Coronary artery (tissue), 2 donors: ENCODE measurements at places on chromosomes 1 and 21.
A peak's percentile ranks its signal among the peaks of the same experiment; 100 is the strongest.

- no peak for DNase-seq
These were observed 15.0 kb upstream of the H3-3A start for GRCh38 chr1:226047495-226047894.

DNA sequence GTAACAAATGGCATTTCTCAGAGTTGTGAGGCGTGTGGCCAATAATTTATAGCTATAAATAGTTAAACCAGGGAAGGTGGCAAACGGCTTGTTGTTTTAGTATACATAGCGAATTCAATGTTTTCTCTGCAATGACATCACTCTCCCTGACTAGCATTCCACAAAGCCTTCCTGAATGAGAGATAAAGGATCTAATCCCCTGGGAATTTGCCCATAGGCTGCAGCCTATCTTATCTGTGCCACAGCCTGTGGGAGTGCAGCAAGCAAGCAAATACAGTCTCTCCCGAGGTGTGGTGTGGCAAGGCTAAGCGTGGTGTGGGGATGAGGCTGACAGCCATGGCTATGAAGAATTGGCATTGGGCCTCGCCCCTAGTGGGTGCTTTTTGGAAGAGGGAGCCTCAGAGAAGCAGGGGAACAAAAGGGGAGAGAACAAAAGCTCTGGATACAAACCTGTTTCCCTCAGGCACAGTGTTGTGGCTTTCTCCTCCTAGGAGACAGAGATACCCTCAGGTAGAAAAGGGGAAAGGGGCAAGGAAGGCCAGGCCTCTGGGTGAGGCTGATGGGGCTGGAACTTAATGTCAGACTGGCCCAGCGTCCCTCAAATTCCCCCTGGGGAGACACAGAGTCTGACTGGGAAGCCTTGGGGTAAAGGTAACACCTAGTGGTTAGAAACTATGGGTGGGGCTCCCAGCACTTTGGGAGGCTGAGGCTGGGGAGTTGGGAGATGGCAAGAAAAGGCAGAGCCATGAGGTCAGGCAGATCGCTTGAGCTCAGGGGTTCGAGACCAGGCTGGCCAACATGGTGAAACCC is 8.9 kb downstream of the TAGLN2 start:
- no peak for DNase-seq

DNA sequence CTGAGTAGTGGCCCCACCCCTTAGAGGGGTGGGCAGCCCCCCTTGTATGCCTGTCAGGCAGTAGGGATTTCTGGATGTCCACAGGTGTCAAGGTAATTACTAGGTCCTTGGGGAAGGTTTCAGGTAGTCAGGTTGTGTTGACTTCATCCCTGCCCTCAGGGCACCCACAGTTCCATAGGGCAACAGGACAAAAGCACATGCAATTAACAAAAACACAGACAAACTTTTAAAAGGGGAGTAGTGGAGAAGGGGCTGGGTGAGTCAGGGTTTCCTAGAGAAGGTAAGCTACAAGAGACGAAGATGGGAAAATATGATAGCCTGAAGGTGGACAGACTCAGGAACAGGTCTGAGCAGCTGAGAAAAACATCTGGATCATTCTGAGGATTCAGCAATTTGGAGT is 14.1 kb downstream of the KRTCAP2 start:
- peak; percentile 40 for DNase-seq

- DNase-seq: no peak
These were observed 525 bp downstream of the C1QTNF12 start for GRCh38 chr1:1245817-1246576.

- no peak for DNase-seq
These were observed 131.3 kb upstream of the C1orf21 start for GRCh38 chr1:184255560-184255959.

DNA sequence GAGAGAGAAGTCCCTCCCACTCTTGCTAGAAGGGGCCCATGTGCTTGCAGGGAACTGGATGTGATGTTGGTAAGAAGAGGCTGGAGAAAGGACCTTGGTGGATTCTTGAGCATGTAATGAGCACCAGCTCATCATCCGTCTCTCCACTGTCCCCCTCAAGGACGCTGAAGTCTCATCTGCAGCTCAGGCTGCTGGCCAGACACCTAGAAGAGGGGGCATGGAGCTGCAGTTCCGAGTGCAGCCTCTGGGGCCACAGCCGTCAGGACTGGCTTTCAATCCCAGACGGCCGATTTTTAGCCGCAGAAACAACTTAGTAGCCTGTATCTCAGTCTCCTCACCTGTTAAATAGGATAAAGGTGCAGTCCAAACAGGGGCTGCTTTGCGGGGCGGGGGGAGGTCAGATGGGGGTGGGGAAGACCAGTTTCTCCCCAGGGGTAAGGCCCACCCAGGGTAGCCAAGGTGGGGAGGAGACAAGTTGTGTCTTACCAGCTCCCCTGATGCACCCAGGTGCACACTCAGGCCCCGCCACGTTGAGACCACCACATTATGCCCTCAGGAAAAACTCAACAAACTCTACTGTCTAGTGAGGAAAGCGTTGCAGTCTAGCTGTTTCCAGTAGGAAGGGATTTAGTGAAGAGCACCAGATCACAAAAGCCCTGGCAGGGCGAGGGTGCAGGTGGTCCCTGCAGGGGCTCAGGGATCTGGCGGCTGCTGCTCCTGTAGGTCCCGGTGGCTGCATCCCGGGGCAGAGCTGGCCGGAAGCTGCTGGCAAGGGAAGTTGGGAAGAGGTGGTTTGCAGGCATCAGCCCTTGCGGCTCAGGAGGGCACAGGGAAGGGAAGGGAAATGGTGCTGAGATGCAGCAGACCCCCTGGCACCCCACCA is 29.5 kb downstream of the LDLRAP1 start:
- DNase-seq: no peak

- DNase-seq: no peak
These were observed 27.2 kb downstream of the RNF187 start for GRCh38 chr1:228514421-228514820.

GRCh38 chr21:34342476-34342875 is 21.3 kb upstream of the KCNE2 start:
- DNase-seq: peak; percentile 68

DNA sequence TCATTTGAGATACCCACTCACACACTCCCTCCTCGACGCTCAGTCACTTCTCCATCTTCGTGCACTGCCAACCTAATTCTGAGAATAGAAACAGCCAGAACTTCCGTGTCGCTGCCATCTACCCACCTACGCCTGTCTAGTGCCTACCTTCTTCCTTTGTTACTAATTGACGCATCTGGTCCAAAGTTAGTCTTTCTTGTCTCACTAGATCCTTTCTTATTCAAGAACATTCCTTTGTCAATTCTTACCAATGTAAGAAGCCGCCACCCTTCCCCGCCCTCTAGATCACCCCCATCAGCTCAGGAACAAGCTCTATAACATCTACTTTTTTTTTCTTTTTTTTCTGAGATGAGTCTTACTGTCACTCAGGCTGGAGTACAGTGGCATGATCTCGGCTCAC is 3.7 kb downstream of the PADI6 start:
- no peak for DNase-seq

DNA sequence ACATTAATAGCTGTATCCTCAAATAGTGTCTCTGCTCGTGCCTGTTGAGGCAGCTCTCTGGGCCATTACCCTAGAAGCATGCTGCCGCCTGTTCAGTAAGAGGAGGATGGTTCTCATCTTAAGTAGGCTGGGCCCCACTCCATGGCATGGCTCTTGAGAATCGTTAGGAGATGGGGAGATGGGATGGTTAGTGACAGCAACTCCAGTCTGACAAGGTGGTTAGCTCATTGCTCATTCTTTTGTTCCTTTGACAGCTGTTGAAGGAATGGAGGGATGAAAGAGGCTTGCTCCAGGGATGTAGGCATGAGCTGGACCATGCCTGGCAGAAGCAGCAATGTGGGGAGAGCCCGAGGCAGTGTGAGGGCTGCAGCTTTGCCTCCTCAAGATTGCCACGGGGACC is 68.2 kb downstream of the MAP10 start:
- no peak for DNase-seq

GRCh38 chr1:178935610-178936009 is 64.7 kb upstream of the ANGPTL1 start:
- DNase-seq: no peak

- no peak for DNase-seq
These were observed 100.3 kb upstream of the GRIK3 start for GRCh38 chr1:37134599-37134998.

GRCh38 chr1:226645279-226645976 is 93.7 kb downstream of the ITPKB start:
- DNase-seq: no peak

DNA sequence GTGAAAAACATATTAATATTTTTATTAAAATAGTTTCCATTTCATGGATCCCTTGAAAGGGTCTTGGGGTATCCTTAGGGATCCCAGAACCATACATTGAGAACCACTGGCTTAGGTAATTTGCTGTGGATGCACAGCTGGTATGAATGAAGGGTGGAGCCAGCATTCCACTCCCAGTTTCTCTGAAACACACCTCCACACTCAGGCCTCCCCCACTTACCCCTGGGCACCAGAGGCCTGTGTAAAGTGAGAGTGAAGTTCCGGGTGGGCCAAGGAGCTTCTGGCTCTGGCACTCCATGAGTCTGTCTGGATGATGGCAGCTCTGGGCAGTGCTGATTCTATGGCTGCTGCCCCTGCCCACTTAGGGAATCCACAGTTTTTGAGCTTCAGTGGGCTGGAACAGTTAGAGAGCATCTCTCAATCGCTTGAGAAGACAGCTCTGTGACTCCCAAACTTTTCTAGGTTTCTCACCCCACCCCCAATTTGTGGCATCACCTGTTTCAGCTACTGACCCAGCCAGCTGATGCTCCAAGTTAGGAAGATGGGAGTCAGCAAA is 57.8 kb upstream of the CD1D start:
- DNase-seq: no peak
